Activated naive CD8-positive, alpha-beta T cell treated with anti-CD3 and anti-CD28 coated beads, Interleukin-2, amount 10 ng/mL, durations not matched to agents 7 days and 5 days (primary cell): ENCODE measurements at places on chromosomes 5 and 9. TPM values are rescaled to one million over a fixed set of nuclear protein-coding genes. Genes with fewer than 3 reads are reported as not detected.

DNA sequence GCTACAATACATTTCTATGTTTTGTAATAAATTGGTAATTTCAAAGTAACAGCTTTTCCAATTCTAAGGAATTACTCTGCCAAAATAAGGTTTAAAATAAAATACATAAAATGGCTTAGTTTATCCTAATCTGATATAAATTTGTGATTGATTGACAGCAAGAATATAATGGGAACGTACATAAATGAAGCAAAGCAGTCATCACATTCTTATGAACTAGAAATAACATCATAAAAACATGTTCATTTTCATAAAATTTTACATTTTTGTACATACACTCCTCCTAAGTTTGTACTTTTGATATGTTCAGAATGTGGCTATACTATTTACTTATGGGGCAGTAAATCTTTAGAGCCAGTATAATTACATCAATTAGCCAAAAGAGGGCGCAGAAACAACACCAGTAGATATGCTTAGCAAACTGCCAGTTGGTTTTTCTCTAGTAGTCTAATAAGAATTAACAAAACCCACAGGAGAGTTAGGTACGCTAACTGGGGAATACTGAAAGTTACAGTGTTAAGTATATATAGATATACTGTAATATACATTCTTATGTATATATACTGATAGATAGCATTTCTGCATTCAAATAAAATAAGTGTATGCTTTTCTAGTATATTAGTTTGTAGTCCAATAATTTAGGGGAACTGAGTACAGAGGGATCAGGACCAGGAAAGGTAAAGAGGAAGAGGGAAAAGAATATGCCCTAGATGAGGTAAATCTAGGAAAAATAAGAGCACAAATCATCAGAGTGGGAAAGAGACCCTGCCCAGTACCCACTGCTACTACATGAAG lies 76.8 kb downstream of the ZDHHC21 start:
- DNase-seq, result no peak
- H3K27me3 ChIP-seq, result no peaks in the 10 kb centered on the region
- no peak overlapping the region for H3K27ac ChIP-seq
- no peaks in the 10 kb centered on the region for H3K4me1 ChIP-seq

DNA sequence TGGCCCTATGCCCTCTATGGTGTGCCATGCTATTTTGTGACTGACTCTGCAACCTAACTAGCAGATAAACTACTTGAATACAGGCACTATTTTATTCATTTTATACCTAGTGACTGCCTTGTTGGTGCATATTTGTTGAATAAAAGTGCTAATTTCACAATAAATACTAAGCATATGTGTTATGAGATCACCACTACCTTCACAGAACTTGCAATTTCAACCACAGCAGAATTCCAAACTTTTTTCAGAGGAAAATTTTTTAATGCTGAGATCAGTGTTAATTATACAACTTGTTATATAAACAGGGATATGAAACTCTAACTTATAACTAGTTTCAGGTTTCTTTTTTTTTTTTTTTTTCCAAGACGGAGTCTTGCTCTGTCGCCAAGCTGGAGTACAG lies 94.8 kb downstream of the NR3C1 start:
- H3K36me3 ChIP-seq, result peaks cover 82% of the 10 kb centered on the region
- peaks cover 4% of the 10 kb centered on the region for H3K4me1 ChIP-seq
- H3K4me3 ChIP-seq, result no peak overlapping the region
- H3K27me3 ChIP-seq, result no peaks in the 10 kb centered on the region
- no peak for DNase-seq

- no peaks in the 10 kb centered on the region for H3K36me3 ChIP-seq
- DNase-seq, result no peak
- H3K27ac ChIP-seq, result no peak overlapping the region
- peaks cover 2% of the 10 kb centered on the region for H3K27me3 ChIP-seq
- H3K4me3 ChIP-seq, result no peak overlapping the region
Measured at GRCh38 chr9:133967024-133967741, 24.9 kb downstream of the VAV2 start.

GRCh38 chr5:88245893-88246244 lies 22.8 kb downstream of the TMEM161B start:
- DNase-seq, result no peak
- no peaks in the 10 kb centered on the region for H3K27me3 ChIP-seq
- H3K4me1 ChIP-seq, result peaks cover 11% of the 10 kb centered on the region
- no peak overlapping the region for H3K27ac ChIP-seq
- H3K36me3 ChIP-seq, result peaks cover 25% of the 10 kb centered on the region

DNA sequence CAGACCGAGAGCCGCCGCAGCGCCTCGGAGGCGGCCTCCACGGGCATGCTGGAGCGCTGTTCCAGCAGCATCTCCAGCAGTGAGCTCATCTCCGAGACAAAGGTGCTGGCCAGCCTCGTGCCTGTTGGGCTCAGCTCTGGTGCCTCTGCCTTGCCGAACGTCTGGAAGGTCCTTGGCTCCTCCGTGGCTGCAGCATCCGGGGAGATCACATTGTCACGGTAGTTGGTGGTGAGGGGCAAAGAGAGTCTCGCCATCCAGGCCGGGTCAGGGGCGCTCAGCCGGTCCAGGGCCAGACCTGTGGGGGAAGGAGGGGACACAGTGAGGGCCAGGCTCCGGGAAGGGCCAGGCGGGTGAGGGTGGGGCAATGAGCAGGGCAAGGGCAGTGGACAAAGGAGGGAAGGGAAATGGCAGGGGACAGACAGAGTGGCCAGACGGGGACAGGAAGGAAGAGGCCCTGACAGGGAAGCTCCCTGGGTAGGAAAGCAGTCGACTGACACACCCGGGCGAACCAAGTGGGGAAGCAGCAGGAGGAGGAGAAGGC lies 12.4 kb downstream of the PCDH12 start:
- H3K4me3 ChIP-seq, result no peak overlapping the region
- no peak for DNase-seq
- H3K36me3 ChIP-seq, result peaks cover 2% of the 10 kb centered on the region
- H3K27ac ChIP-seq, result no peak overlapping the region
- H3K4me1 ChIP-seq, result peaks cover 7% of the 10 kb centered on the region

- H3K36me3 ChIP-seq, result peaks cover 1% of the 10 kb centered on the region
- H3K27ac ChIP-seq, result no peak overlapping the region
- H3K27me3 ChIP-seq, result peaks cover 4% of the 10 kb centered on the region
- peak; percentile 60 for DNase-seq
- peaks cover 4% of the 10 kb centered on the region for H3K4me1 ChIP-seq
Measured at GRCh38 chr9:135504262-135505243, 4.1 kb downstream of the MRPS2 start.

GRCh38 chr9:32456564-32456963 lies 69.4 kb downstream of the RIGI start:
- no peak for DNase-seq
- H3K4me1 ChIP-seq, result peaks cover 1% of the 10 kb centered on the region
- peaks cover 24% of the 10 kb centered on the region for H3K36me3 ChIP-seq
- no peak overlapping the region for H3K4me3 ChIP-seq
- H3K27ac ChIP-seq, result no peak overlapping the region
- H3K27me3 ChIP-seq, result no peaks in the 10 kb centered on the region

GRCh38 chr9:122036988-122037387 lies 56.1 kb downstream of the TTLL11 start:
- H3K27ac ChIP-seq, result no peak overlapping the region
- H3K27me3 ChIP-seq, result no peaks in the 10 kb centered on the region
- peaks cover 1% of the 10 kb centered on the region for H3K4me1 ChIP-seq
- DNase-seq, result no peak
- no peak overlapping the region for H3K4me3 ChIP-seq

DNA sequence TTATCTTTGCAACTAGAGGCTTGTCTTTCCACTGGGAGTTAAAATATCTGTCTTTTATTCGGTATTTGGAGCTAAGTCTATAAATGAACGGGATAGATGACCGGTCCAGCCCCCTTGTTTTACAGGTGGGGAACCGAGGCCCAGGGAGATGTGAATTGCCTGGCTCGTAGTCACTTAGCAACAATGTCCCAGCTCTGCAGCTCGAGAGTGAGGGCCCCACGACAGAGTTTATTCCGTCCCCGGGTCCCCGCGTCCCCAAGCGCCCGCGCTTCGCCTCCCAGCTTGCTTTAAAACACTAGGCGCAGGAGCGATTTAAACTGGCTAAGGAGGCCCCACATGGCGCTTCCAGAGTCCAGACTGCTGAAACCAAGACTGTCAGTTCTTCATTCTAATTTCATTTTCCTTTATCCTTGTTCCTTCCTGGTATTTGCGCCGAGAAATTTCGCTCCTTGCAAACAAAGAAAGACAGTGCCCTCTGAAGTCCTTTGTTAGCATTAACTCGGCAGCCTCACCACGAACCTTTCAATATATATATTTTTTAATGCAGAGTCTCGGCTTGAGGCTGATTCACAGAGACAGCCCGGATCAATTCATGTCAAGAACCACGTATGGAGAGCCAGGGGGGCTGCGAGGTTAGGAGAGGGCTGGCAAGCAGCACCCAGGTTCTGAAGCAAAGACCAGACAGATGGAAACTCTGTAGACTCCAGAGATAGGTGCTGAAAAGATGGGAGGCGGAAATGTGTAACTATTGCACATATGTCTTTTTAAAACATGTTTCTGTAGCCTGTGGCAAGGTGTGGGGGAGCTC lies 1.4 kb upstream of the ENC1 start:
- peak overlapping the region; percentile 90 for H3K4me3 ChIP-seq
- no peak overlapping the region for H3K27ac ChIP-seq
- H3K4me1 ChIP-seq, result peaks cover 27% of the 10 kb centered on the region
- peaks cover 62% of the 10 kb centered on the region for H3K27me3 ChIP-seq
- DNase-seq, result peak; percentile 40

- H3K27me3 ChIP-seq, result no peaks in the 10 kb centered on the region
- no peak overlapping the region for H3K4me3 ChIP-seq
- no peaks in the 10 kb centered on the region for H3K36me3 ChIP-seq
- no peak for DNase-seq
- H3K4me1 ChIP-seq, result no peaks in the 10 kb centered on the region
Measured at GRCh38 chr5:125812651-125813050, 610.6 kb upstream of the GRAMD2B start.

DNA sequence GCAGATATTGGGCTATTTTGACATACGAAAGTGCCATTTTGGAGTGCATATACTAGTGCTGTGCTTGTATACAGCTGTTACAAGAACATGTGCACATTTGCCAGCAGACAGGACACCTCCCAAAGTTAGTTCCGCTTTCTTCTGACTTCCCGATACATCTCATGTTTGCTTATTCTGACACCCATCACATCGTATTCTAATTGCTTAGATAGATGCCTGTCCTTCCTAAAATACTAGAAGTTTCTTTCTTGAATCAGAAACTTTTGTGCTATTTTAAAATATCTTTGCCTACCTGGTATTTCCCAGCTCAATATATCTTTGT lies 177.8 kb downstream of the TTLL11 start:
- no peaks in the 10 kb centered on the region for H3K4me1 ChIP-seq
- H3K27me3 ChIP-seq, result no peaks in the 10 kb centered on the region
- H3K27ac ChIP-seq, result no peak overlapping the region
- H3K36me3 ChIP-seq, result no peaks in the 10 kb centered on the region
- DNase-seq, result no peak

DNA sequence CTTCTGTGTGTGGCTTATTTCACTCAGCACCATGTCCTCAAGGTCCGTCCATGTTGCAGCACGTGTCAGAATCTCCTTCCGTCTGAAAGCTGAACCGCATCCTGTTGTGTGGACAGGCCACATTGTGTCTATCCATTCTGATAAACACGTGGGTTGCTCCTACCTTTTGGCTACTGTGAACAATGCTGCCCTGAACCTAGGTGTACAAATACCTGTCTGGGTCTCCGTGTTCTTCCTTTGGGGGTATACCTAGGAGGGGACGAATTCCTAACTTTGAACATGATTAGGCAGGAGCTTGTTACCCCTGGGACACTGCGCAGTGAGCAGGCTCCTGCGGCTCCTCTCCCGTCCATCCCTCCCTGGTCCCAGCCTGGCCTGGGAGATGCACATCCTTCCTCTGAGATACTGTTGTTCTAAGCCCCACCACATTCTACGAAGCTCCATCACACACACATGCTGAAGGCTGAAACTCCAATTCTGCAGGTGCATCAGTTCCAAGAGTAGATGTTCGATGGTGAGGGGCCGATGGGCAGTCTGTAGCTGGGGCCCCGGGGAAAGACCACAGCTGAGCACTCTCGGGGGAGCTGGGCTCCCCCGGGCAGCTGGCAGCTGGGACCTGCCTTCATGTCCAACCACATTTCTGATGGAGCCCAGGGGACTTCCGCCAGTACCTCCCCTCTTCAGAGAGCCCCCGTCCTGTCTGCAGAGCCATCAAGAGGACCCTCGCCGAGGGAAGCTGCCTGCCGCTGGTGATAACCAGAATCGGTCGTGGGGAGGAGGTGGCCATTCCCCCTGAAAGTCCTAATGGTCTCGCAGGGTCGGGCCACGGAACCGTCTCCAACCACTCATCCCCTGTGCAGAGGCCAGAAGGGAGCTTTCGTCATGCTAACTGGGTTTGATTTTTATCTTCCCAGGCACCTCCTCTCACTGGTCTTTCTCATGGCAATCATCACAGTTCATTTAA lies 120.9 kb downstream of the COL23A1 start:
- no peak overlapping the region for H3K4me3 ChIP-seq
- no peaks in the 10 kb centered on the region for H3K36me3 ChIP-seq
- H3K27me3 ChIP-seq, result no peaks in the 10 kb centered on the region
- no peak overlapping the region for H3K27ac ChIP-seq
- no peak for DNase-seq

- no peak overlapping the region for H3K27ac ChIP-seq
- peaks cover 7% of the 10 kb centered on the region for H3K27me3 ChIP-seq
- DNase-seq, result no peak
- H3K4me3 ChIP-seq, result no peak overlapping the region
Measured at GRCh38 chr5:33690374-33691135, 201.2 kb downstream of the ADAMTS12 start.

DNA sequence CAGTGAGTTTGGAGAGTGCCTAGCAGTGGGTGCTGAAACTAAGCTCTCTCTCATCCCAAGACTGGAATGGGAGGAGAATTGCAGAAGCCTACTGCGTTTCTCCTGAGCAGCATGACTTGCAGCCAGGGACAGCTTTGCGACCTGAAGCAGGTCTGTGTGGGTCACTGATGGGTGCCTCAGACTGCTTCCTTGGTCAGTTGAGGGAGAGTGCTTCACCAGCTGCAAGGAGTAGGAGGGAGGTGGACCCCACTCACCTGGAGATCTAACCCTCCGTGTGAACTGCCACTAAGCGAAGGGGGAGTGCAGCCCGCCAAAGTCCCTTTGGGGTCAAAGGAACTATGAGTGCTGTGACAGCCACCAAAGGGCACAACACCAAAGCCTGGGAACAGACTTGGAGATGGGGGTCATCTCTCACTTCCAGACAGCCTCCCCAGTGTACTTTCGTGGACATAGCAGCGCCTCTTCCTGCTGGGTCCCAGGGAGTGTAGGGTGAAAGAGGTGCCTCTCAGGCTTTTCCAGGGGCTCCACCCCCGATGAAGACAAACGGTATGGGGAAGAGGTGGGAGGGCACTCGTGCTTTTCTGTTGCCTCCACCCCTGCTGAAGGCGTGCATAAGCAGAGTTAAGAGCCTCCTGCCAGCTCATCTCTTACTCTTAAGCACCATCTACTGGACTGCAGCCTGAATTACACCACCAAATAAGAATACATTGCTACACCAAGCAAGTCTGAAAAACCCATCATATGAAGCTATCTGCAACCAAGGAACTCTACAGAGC lies 34.3 kb upstream of the MACIR start:
- H3K4me3 ChIP-seq, result peak overlapping the region; percentile 49
- DNase-seq, result peak; percentile 54
- peaks cover 4% of the 10 kb centered on the region for H3K36me3 ChIP-seq
- peaks cover 39% of the 10 kb centered on the region for H3K27me3 ChIP-seq

BAAT gene
- total RNA-seq, result not detected

CBY3 gene
- not detected for total RNA-seq

CFAP157 gene
- not detected for total RNA-seq

ENTPD2 gene
- total RNA-seq, result not detected

CSF1R gene
- total RNA-seq, result 3.6 TPM

NKD2 gene
- total RNA-seq, result 0.23 TPM

TLX3 gene
- not detected for total RNA-seq
